ENCODE measurements at places on chromosomes 16 and 17.

DNA sequence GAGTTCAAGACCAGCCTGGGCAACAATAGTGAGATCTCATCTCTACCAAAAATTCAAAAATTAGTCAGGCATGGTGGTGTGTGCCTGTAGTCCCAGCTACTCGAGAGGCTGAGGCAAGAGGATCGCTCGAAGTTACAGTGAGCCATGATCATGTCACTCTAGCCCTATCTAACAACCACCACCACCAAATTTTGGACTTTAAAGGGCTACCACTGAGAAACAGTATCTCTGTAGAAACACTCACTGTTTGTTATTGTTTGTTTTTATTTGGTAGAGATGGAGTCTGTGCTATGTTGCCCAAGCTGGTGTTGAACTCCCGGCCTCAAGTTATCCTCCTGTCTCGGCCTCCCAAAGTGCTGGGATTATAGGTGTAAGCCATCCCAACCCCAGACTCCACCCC, 1.3 kb upstream of the UBALD2 start:
- no peak for DNase-seq

- DNase-seq, result no peak
Observed at GRCh38 chr17:28334666-28335200, 539 bp downstream of the IFT20 start.

DNA sequence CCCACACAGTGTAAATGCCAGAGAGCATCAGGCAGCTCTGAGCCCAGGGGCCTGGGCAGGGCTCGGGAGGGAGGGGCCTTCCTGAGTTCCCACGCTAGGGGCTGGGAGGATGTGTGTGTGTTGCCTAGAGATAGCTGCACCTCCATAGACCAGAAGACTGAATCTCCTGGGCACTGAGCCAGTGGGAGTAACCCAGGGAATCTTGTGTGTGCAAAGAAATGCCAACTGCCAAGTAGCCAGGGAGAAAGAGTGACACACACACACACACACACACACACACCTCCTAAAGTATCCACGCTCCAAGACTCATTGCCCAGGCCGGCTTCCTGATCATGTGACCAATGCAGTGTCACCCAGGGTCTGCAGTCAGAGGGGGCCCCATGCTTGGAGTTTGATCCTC, 166.2 kb upstream of the RPL38 start:
- no peak for DNase-seq

GRCh38 chr17:2697611-2698162, 13.9 kb downstream of the CLUH start:
- no peak for DNase-seq

- DNase-seq, result no peak
Observed at GRCh38 chr17:68843522-68843921, 111.7 kb downstream of the ABCA8 start.

DNA sequence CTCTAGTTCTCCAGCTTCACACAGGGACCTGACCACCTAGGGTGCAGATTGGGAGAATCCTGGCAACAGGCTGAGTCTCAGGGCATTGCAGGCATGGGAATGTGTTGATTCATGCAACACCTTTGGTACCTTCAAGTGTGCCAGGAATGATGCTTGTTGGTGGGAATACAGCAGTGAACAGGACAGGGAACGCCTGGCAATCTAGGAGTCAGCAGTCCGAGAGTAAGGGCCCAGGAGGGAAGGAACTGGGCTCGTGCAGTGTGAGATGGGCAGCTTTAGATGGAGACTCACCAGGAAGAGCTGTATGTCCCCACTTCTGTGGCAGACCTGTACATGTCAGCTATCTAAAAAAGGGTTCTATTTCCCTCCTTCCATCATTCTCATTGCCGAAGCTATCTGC, 12.0 kb upstream of the MRC2 start:
- DNase-seq, result no peak

GRCh38 chr16:53056392-53056881, 1.6 kb downstream of the CHD9 start:
- peak; percentile 15 for DNase-seq

DNA sequence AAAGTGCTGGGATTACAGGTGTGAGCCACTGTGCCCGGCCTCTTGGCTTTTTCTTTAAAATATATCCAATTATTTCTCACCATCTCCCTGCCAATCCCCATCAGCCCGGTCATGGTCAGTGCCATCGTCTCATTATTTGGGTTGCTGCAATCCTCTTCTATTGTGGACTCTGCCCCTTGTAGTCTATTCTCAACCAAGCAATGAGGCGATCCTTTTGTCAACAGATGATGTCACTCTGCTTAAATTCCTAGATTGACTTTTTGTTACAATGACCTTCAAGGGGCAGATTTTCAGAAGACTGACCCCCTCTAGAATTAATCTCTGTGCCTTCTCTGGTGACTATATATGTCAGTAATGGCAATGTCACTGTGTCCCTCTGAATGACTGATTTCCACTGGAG, 384.7 kb downstream of the UTP18 start:
- no peak for DNase-seq

- no peak for DNase-seq
Observed at GRCh38 chr16:75261590-75262078, 10.2 kb upstream of the BCAR1 start.

DNA sequence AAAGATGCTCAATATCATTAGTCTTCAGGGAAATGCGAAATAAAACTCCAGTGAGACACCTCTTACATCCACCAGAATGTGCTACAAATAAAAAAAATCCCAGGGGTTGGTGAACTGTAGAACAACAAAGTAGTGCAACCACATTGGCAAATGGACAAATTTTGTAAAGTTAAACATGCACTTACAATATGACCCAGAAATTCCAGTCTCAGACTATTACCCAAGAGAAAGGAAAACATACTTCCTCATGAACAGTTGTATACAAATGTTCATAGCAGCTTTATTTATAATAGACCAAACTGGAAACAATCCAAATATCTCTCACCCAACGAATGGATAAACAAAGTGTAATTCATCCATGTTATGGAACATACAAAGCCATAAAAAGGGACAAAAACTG, 239.5 kb downstream of the ABCC12 start:
- DNase-seq, result no peak

DNA sequence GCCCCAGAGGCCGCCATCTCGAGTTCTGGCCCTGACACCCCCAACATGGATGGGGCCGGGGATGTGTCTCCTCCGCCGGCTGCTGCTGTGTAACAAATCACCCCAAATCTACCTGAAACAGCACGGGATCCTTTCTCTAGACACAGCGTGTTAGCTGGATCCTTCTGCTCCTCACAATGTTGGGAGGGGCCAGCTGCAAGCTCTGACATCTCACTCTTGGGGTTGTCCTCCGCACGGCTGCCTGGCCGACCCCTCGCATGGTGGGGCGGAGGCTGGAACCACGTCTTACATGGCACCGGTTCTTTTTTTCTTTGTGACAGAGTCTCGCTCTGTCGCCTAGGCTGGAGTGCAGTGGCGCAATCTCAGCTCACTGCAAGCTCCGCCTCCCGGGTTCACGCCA, 11.6 kb upstream of the DEF8 start:
- no peak for DNase-seq

- DNase-seq, result no peak
Observed at GRCh38 chr16:55585631-55586030, 19.1 kb downstream of the CAPNS2 start.

DNA sequence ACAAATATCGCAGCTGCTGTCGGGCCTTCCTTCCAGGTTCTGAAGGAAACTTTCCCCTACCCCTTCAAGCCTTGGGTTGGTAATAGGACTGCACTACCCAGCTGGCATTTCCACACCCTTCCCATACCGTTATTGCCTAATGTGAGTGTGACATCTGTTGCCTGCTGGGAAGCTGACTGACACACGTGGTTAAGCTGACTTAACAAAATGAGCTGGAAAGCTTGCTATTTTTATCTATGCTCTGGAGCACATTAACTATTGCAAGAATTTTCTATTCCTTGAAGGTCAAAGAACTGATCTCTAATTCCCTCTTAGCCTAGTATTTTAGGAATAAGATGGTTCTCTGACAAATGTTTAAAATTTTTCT, 79.5 kb downstream of the PMP22 start:
- DNase-seq, result peak; percentile 40

DNA sequence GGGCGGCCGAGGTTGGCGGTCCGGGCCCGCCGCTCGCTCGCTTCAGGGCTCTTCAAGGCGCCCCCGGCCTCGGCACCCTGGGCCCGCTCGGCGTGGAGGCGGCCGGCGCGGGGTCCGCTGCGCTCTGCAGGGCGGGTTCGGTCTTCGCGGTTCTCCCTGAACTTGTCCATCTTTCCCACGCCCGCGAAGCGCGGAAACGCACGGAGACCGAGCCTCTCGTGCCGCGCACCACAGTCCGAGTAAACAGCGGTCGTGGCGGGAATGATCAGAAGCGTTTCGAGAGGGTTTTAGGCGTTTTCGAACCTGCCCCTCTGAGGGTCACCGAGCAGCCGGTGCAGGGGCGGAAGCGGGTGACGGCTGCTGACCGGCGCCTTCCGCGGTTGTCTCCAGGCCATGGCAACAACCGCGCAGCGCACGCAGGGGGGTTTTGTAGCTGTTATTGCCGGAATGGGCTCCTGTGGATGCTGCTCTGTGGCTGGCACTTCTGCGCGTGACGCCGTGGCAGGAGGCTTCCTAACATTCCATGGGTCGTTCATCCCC, 414 bp downstream of the NARF start:
- peak; percentile 47 for DNase-seq

DNA sequence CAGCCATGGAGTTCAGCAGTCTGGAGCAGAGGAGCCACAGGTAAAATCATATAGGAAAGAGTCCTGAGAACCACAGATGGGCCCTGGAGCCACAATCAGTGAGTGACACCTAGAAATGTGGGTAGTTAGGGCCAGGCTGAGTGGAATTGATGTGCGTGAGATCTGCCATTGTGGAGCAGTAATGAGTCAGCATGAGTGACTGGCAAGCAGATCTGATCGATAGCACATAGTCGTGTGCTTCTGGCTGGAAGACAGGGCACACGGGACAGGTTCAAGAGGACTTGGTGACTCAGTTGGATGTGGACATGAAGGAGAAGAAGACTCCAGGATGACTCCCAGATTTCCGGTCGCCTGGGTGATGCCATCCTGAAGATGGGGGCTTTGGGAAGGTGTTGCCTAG, 12.3 kb downstream of the ADORA2B start:
- DNase-seq, result peak; percentile 59

- DNase-seq, result no peak
Observed at GRCh38 chr17:49640556-49640955, 37.3 kb downstream of the SPOP start.

DNA sequence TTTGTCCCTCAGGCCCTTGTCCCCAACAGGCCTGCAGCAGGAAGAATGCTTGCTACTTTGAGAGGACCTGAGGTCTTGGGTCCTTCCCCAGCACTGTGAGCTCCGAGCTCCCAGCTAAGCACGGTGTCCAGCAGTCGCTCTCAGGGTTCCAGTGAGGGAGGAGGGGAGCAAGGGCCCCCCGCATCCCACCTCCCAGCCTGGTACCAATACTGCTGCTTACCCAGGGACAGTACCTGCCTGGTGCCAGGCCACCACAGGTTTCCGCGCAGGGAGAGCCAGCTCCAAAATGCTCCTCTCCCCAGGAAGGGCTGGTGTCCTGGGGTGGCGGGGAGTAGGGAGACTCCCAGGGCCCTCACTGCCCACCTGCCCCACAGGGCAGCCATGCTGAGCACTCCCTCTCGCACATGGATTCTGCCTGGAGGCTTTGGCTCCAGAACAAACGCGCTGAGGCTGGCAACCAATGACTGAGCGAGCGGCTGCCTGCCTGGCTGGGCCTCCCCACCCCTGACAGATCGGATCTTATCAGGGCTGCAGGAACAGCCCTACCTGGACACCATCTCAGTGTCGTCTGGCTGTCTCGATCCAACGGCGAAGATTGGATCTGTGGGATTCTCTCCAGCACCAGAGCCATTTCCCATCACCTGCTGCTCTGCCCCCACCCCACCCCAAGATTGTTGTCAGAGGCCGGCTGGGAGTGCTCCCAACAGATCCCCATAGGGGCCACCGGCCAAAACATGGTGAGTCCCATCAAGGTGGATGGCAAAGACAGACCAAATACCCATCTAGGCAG, 2.4 kb downstream of the DOK4 start:
- no peak for DNase-seq

DNA sequence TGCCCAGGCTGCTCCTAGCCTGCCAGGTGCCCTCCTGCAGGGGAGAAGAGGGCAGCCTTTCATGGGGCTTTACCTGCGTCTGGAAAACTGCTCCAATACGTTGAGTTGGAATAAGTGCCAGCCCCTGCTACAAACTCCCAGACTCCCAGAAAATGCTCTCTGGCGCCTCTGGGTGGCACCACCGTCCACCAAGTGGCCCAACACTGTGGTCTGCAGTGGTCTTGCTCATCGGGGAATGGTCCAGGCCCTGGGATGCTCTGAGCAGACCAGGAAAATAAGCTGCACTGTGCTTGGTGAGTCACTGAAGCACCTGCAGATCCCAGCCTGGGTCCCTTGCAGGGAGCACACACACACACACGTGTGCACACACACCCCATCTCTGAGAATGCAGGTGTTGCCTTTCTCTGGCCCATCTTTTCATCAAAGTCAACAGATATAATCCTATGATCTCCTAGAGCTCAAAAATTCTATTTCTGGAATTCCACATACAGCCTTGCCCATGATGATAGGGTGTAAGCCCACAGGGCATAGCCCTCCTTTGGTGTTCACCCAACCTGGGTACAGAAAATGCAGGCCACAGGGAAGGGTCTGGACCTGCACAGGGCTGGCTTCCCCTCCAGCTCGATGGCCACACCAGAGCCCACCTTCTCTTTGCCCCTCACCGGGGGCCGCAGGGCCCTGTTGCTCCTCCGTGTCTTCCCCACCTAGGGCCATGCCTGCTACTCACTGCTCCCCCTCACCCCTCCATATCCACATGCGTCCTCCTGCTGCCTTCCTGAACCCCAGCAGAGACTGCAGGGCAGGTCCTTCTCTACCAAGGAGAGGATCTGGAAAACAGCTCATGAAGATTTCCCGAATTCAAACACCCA, 20.5 kb downstream of the CDIP1 start:
- DNase-seq, result peak; percentile 52

DNA sequence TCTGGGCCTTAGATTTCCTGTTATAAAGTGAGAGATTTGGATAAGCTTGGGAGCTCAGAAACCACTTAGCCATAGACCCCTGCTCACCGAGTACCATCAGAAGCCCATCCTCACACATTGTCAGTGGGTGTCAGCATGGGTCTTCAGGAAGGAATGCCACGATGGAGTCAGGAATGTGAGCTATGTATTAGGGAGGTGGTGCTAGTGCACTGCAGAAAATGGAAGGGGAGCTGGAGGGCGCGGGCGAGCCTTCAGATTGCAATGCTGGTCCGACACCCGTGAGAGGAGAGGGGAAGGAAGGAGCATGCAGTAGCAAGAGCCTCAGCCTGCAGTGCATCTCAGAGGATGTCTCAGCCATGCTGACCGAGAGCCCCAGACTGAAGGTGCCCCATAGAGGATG, 294.5 kb downstream of the FOXL1 start:
- no peak for DNase-seq
